NCI-H2171 treated with DMSO at 0.1 percent for 48 hours (cell line): ENCODE measurements at places on chromosomes 2 and 18.

DNA sequence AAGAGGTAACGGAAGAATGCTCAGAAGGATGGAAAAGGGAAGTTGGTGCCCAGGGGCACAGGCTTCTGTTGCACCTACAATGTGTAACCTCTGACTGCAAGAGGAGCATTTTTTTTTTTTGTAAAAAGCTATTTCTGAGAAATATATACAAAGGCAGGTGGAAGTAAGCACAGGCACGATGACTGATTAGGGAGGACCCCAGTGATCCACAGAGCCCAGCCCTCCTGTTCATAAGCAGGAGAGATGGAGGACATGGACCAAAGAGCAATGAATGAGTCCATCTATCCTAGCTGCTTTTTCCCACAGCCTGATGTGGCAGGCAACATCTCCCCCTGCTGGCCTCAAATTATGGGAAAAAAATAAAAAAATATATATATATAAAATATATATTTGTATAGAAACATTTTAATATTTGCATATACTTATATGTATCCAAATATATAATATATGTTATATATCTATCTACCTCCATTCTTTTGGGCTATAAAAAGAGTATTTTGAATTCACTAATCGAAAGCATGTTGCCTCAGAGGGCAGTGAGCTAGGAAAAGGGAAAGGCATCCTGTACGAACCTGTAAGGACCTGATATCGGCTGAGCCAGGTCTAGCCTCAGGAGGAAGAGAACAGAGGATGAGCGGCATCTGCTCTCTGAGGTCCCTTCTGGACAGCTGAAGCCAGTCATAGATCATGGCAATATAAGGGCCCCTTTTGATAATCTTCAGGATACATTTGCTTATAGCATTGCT is 166.0 kb upstream of the STK17B start:
- DNase-seq: no peak

DNA sequence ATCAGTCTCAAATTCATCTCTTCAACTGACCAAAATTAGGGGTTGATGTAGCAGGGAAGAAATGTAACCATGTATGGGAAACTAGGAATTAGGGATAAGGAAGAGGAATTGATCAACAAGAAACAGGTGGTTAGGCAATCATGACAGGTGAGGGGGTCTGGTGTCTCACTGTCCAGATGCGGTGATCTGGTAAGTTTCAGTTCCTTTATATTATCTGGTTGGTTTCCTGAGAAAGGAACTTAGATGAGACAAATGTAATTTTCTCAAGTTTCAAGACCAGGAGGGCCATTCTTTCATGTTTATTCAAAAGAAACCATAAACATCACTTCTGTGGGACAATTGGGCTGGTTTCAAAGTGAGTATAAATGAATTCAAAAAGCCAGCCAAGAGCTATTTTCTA is 306.2 kb upstream of the KCNJ3 start:
- DNase-seq: no peak

DNA sequence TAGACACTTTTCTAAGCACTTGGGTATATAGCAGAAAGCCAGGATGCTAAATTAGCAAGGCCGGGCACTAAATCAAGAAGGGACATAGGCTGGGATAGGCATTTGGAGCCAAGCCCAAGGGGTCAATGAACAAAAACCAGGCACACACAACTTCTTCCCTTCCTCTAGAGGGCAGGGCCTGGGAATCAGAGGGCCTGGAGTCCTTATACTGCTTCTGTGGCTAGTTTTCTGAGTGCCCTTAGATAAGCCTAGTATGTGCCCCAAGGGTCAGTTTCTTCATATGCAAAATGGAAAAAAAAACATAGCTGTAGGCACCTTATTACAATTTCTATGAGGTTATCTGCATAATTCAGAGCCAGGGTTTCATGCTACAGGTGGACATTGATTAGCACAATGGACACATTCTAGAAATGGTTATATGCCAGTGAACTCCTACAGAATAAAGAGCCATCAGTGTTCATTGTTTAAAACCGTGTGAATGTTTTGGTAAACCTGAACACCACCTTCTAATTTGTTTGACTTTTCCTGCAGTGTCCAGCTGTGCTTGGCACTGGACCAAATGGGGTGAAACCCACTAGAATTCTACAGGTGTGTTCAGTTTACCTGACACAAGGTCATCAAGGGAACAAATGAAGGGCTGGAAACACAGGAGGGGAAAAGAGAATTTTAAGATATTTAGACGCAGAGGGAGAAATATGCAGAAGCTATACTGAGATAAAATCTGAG is 49.6 kb downstream of the PAX8 start:
- no peak for DNase-seq

- no peak for DNase-seq
These were observed 77.1 kb downstream of the CMPK2 start for GRCh38 chr2:6788614-6789013.

- no peak for DNase-seq
These were observed 447 bp downstream of the RETSAT start for GRCh38 chr2:85353876-85354285.

DNA sequence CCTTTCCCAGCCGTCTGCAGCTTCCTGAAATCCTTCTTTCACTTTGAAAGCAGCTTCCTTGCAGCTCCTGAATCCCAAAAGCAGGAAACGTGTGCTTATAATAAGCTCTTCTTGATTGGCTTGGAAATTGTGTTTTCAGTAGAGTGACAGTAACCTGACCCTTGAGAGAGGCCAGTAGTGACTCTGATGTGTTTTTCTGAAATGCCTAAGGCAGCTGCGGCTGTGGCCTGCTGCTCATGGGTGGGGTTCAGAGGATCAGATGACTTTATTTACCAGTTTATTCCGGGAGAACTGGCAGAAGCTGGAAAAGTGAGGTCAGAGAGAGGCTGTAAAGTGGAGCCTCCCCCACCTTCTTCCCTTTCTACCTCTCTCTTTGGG is 31.9 kb upstream of the RPIA start:
- peak; percentile 94 for DNase-seq

- no peak for DNase-seq
These were observed 12.6 kb upstream of the SATB2 start for GRCh38 chr2:199470361-199470671.
